ENCODE measurements at places on chromosomes 4 and X. TPM values are rescaled to one million over a fixed set of nuclear protein-coding genes. Genes with fewer than 3 reads are reported as not detected.

The SERPINA7 gene
- total RNA-seq: not detected

The TAF7L gene
- 0.25 TPM for total RNA-seq

DNA sequence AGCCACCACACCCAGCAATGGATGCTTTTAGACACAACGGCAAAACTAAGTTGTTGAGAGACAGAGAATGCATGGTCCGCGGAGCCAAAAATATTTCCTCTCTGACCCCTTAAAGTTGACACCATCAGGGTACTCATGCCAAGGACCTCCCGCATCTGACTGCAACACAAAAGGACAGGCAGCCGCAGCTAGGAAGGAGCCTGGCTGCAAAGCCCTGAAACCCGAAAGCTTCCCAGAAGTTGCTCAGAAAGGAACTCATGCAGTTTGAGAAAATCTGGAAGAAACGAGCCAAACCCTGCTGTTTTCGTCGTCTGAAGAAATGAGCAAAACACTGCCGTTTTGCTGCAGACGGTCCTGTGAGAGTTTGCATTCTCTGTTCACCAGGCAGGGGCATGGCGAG is 16.5 kb downstream of the DHRSX start:
- DNase-seq: no peak
- H3K4me1 ChIP-seq: peaks cover 21% of the 10 kb centered on the region
- peaks cover 2% of the 10 kb centered on the region for H3K27me3 ChIP-seq
- H3K36me3 ChIP-seq: peaks cover 14% of the 10 kb centered on the region
- H3K4me3 ChIP-seq: peak overlapping the region; percentile 75

DNA sequence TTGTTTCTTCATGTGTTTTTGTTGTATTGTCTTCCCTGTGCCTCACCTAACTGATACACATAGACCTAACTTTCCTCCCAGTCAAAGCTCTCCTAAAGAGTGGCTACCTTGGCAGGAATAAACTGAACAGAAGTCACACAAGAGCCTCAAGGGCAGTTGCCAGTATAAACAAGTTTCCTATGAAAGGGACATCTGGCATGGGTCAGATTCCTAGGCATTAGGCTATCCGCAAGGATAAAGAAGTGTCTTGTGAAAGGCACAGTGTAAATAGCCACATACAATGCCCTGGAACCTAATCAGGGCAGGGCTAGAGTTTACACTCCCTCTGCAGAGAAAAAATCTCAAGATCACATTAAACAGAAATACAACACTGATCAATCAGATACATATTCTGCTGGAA is 220.8 kb downstream of the SPANXN3 start:
- no peaks in the 10 kb centered on the region for H3K27me3 ChIP-seq
- no peak for DNase-seq
- no peaks in the 10 kb centered on the region for H3K4me1 ChIP-seq
- H3K36me3 ChIP-seq: no peaks in the 10 kb centered on the region
- H3K27ac ChIP-seq: no peak overlapping the region
- no peak overlapping the region for H3K4me3 ChIP-seq

- H3K27ac ChIP-seq: no peak overlapping the region
- no peak overlapping the region for H3K4me3 ChIP-seq
- peaks cover 3% of the 10 kb centered on the region for H3K4me1 ChIP-seq
Observed at GRCh38 chr4:93263166-93263565, 565.4 kb upstream of the ATOH1 start.

DNA sequence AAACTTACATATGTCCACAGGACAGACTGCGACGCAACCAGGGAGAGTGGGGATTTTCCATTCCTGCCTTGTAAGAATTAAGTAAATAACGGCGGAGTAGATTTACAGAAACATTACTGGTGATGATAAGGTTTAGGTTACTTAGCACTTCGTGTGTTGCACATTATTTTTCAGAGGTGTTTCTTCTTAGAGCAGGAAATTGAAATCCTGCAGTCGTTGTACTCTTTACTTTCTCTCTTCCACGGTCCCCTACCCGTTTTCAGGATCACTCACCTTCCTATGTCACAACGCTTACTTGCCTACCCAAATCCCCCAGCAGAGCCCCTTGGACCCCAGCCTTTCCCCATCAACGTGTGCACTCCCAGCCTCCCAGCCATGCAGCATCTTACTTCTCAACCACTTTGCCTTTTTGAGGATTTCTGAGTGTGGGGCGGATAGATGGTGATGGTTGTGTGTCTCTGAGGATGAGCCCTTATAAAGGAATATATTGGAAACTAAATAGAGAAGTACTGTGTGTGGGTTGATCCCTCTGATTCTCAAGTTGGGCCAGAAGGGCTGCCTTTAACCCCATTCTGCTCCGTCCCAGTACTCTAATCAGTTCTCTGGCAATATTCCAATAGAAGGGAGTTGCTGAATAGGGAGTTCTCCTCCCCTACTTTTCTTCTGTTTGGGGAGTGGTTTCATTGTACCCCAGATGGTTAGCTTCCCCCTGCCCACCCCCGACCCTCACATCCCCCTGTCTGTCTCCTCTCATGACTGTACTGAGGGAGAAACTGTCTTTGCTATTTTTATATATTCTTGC is 1.6 kb downstream of the MID2 start:
- peaks cover 6% of the 10 kb centered on the region for H3K4me1 ChIP-seq
- H3K27ac ChIP-seq: peak overlapping the region; percentile 66
- DNase-seq: no peak
- H3K36me3 ChIP-seq: no peaks in the 10 kb centered on the region
- peaks cover 2% of the 10 kb centered on the region for H3K27me3 ChIP-seq

DNA sequence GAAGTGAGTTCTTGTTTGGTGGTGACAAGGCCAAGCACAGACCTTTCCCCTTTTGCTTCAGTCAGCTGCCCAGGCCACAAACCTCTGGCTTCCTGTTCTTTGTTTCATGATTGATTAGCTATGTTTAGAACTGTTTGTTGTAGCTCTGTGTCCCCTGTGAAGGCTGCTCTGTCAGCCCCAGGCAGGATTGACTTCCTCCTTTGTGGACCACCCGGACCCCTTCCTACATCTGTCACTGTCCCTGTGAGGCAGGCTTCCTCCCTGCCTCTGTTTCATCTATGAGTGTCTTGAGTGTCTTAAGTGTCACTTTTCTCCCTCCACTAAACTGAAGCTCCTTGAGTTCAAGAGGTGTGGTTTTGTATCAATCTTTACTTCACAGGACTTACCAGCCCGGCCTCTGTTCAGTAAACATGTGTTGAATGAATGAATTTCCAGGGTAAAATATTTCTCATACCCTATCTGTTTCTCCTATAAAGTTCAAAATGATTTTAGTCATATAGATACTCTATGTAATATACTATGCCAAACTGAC is 83.5 kb downstream of the ZNF674 start:
- no peaks in the 10 kb centered on the region for H3K36me3 ChIP-seq
- no peaks in the 10 kb centered on the region for H3K4me1 ChIP-seq
- no peaks in the 10 kb centered on the region for H3K27me3 ChIP-seq
- peak overlapping the region; percentile 1 for H3K4me3 ChIP-seq
- no peak for DNase-seq
- no peak overlapping the region for H3K27ac ChIP-seq

DNA sequence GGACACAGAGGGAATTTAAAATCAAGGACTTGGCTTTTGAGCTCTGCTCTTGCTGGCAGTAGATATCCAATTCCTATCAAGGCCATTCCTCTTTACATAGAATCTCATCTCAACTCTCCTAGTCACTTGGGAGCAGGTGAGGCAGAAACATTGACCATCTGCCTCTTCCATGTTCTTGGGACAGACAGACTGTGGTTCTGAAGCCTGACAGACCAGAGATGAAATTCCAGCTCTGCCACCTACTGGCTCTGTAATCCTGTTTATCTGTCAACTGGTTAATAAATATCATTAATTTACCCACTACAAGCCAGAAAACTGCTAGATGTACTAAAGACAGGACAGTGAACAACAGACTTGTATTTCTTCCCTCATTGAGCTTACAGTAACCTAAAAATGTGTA is 300.8 kb downstream of the ADGRL3 start:
- peaks cover 2% of the 10 kb centered on the region for H3K27me3 ChIP-seq
- H3K27ac ChIP-seq: peak overlapping the region; percentile 28
- H3K4me3 ChIP-seq: peak overlapping the region; percentile 20
- no peaks in the 10 kb centered on the region for H3K36me3 ChIP-seq
- DNase-seq: no peak

DNA sequence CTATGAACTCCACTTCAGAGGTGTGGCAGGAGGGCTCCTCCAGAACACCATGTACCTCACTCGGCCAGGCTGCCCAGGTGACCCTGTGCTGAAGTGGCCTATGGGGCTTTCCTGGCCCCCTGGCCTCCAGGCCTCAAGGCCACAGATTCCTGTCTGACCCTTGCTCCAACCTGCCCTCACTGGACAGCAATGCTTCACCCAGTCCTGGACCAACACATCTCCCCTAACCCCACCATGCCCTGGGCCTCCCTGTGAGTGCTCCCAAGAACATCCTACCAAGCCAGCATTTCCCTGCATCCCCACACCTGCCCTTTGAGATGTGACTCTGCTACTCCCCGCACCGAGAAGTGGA is 10.5 kb downstream of the ZFYVE28 start:
- no peak overlapping the region for H3K27ac ChIP-seq
- no peaks in the 10 kb centered on the region for H3K36me3 ChIP-seq
- DNase-seq: no peak
- no peak overlapping the region for H3K4me3 ChIP-seq

- H3K4me3 ChIP-seq: no peak overlapping the region
- H3K27ac ChIP-seq: no peak overlapping the region
- no peak for DNase-seq
- no peaks in the 10 kb centered on the region for H3K36me3 ChIP-seq
Observed at GRCh38 chr4:76616526-76616925, 181.5 kb downstream of the SHROOM3 start.

DNA sequence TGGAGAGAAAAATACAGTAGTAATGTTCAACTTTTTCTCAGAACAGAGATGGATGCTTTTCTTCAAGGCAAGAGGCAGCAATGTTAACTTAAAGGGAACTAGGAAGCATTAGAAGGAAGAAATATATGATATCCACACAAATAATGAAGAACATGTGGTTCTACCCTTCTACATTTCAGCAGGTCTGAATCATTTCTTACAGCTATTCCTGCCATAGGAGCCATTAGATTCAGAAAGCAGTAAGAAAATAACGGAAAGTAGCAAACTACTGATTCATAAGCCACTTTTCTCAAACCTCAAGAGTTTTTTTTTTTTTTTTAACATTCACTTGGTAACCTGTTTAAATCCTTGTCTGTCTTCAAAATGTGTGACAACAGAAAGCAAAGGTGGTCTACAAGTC is 1251.6 kb upstream of the AGA start:
- H3K4me1 ChIP-seq: no peaks in the 10 kb centered on the region
- H3K27ac ChIP-seq: no peak overlapping the region
- H3K36me3 ChIP-seq: no peaks in the 10 kb centered on the region
- DNase-seq: no peak
- H3K4me3 ChIP-seq: no peak overlapping the region

GRCh38 chrX:135000516-135000915 is 9.7 kb downstream of the SMIM10 start:
- H3K27me3 ChIP-seq: no peaks in the 10 kb centered on the region
- no peaks in the 10 kb centered on the region for H3K36me3 ChIP-seq
- DNase-seq: no peak

Data from glutamatergic neuron (in vitro differentiated cells).